CD8-positive, alpha-beta memory T cell (primary cell): ENCODE measurements at places on chromosomes 7 and 10. TPM values are rescaled to one million over a fixed set of nuclear protein-coding genes. Genes with fewer than 3 reads are reported as not detected.
A peak's percentile ranks its signal among the peaks of the same experiment; 100 is the strongest.

DNA sequence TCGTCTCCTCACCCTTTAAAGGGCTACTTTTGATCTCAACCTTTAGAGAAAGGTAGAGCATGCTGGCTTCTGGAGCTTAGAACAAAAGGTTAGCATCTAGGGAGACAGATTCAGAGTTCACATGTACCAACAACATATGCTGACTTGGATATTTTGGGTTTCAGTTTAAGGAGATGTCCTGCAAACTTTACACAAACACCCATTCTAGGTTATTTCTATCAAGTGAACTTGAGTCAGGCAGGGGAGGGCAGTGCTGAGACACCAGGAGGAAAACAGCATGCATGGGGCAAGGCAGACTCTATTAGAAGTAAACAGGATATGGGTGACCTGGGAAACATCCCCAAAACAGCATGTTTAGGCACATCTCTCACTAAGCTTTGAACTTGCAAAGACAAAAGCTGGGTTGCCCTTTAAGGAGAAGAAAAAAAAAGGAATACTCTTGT, 43.8 kb downstream of the ARL4A start:
- H3K36me3 ChIP-seq, result no peaks in the 10 kb centered on the region
- H3K27me3 ChIP-seq, result no peaks in the 10 kb centered on the region
- DNase-seq, result peak; percentile 6

DNA sequence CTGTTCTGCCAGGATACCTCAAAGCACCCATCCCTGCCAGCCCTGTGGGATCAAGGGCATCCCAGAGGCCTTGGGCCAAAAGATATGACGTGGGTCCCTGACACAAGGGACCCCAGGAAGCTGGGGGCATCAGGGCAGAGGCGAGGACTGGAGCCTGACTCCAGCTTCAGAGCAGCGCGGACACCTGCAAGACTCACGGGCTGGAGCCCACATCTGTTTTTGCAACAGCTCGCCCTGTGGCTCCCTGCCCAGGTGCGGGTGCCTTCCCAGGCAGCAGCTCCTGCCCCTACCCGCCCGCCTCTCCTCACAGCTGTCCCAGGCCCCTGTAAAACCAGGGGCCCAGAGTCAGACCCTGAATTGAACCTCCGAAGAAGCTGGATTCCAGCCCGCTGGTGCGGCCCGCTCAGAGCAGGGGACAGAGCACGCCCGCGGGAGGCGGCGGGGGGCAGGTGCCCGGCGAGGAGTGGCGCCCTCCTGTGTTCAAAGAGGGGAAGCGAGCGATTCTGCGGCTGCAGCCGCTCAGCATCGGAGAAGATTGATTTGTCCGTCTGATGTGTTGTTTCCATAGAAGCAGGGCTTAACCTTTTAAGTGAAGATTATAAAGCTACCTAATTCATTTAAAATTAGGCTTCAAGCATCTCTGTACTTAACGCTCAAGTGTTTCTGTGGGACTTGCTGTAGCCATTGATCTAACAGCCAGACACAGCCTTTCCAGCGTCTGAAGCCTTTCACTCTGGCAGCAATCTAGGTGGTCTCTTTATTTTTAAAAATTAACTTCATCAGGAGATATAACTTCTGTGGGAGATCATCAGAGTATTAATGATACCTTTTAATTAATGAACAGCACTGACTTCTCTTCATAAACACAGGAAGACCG, 88.4 kb downstream of the BEND7 start:
- H3K27me3 ChIP-seq, result peaks cover 13% of the 10 kb centered on the region
- peak overlapping the region; percentile 55 for H3K4me3 ChIP-seq
- H3K27ac ChIP-seq, result no peak overlapping the region

GRCh38 chr7:104928721-104929400, 85.1 kb upstream of the KMT2E start:
- H3K27me3 ChIP-seq, result no peaks in the 10 kb centered on the region
- no peak overlapping the region for H3K4me3 ChIP-seq
- H3K4me1 ChIP-seq, result no peaks in the 10 kb centered on the region
- H3K27ac ChIP-seq, result no peak overlapping the region
- H3K36me3 ChIP-seq, result no peaks in the 10 kb centered on the region
- DNase-seq, result no peak

DNA sequence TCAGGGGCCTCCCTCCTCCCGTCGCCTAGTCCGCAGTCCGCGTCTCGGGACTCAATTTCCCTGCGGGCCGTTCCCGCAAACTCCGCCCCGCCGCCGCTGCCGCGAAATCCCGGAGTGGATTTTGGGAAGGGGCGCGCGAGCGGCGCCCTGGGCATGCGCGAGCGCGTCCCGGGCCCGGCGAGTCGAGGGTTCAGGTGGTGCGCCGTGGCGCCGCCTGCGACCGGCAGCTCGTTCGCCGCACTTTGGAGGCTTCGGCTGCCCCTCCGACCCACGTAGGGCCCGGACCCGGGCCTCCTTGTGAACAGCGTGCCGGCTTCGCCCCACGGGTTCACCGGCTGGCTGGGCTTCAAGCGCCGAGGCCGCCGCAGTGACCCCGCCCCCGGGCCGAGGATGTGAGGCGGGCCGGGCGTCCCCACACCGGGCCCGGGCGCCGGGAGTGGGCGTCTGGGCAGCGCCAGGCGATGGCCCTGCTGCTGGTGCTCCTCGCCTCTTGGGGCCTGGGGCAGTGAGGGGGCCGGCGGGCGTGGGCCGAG, at the start of gene PLEKHA8:
TSS of gene PLEKHA8 (plus strand) at position 197 of the 533 bp plus-strand sequence. CDS start 351 bp downstream, outside the sequence.
- peak; percentile 91 for DNase-seq
- peaks cover 25% of the 10 kb centered on the region for H3K4me1 ChIP-seq
- no peaks in the 10 kb centered on the region for H3K27me3 ChIP-seq
- H3K36me3 ChIP-seq, result no peaks in the 10 kb centered on the region
- H3K4me3 ChIP-seq, result peak within 1 kb of the TSS; percentile 92

DNA sequence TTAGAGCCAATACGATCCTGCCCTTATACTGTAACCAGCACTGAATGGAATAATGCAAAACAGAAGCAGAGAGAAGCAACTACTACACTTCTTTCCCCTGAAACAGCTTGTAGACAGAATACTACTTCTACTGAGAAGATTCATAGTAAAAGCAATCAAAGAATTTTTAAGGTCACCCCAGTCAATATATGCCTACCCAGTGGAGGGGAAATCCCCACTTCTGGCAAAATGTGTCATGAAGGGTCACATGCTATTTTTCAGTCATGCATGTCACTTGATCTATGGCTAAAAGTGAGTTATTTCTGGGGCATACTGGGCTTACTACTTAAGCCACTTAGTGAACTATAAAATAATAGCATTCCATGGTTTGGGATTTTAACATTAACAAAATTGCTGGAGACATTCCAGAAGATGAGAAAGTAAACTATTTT, 25.6 kb downstream of the IRF5 start:
- H3K4me3 ChIP-seq, result no peak overlapping the region
- H3K27ac ChIP-seq, result no peak overlapping the region
- no peak for DNase-seq
- no peaks in the 10 kb centered on the region for H3K4me1 ChIP-seq
- no peaks in the 10 kb centered on the region for H3K27me3 ChIP-seq
- H3K36me3 ChIP-seq, result peaks cover 47% of the 10 kb centered on the region

GRCh38 chr10:5840314-5841307, 27.4 kb upstream of the GDI2 start:
- no peak overlapping the region for H3K4me3 ChIP-seq
- DNase-seq, result no peak
- H3K27ac ChIP-seq, result no peak overlapping the region

DNA sequence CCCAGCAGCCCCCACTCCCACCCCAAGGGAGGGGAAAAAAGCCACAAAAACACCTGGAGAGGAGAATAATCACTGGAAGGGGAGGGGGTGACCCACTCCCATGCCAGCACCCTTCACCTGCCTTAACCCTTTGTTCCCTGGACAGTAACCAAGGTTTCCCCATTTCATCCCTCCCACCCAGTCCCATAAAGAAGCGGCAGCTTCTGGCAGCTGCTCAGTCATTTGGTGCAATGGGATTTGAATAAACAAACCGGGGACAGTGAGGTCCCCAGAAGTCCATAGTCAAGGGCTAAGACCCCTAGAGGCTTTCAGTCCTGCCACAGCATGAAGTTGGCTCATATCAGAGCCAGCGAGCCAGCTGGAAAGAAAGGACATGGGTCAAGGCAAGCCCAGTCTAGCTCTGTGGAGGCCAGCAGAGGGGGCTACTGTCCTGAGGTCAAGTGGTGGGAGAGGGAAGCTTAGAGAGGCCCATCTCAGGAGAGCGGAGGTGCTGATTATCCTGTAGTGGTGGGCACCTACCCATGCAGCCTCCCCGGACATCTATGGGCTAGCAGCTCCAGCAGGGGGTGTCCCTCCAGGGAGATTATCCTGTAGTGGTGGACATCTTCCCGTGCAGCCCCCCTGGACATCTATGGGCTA, 58.9 kb upstream of the LBX1 start:
- H3K27ac ChIP-seq, result no peak overlapping the region
- peaks cover 71% of the 10 kb centered on the region for H3K27me3 ChIP-seq
- peaks cover 14% of the 10 kb centered on the region for H3K4me1 ChIP-seq
- H3K36me3 ChIP-seq, result no peaks in the 10 kb centered on the region

DNA sequence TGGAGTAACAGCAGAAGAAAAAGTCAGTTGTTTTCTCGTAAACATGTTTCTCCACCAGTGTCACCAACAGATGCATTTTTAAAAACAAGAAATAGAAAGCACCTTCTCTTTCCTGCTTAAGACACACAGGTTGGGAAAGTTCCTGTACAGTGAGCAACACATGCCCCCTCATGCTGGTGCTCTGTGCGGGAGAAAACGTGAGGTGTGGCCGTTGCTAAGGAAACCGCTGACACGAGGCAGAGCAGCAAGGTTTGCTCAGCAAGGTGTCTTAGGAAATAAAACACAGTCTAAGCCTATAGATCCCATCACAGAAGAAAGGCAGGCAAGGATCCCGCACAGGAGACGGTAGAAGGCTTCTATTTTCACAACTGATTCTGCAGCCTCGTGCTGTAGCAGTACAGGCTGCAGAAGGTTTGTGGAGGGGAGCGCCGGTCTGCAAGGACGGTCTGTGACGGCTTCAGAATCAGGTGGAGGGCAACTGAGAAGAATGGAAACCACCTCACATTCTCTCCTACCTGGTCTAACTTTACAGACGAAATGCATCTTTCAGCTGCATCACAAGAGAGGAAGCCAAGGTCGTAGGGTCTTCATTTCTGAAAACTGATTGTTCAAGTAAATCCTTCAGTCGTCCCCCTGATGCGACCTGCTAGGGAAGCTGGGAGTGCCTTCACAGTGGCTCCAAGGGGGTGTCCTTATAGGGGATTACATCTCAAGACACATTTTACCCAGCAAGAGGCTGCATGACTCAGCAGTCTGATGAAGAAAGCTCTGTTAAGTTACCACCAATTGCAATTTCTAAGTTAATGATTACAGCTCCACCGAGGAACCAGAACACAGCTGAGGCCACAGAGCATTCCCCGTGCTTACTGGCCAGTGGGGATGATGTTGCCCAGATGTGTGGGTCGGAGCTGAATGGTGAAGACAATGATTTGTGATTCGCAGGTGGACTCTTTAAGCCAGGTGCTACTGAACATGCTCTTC, 150.7 kb upstream of the KLF14 start:
- H3K4me1 ChIP-seq, result no peaks in the 10 kb centered on the region
- H3K36me3 ChIP-seq, result peaks cover 33% of the 10 kb centered on the region
- H3K4me3 ChIP-seq, result no peak overlapping the region
- no peak for DNase-seq
- no peak overlapping the region for H3K27ac ChIP-seq

GRCh38 chr7:157846271-157846670, 509.5 kb downstream of the DNAJB6 start:
- H3K36me3 ChIP-seq, result no peaks in the 10 kb centered on the region
- H3K4me3 ChIP-seq, result no peak overlapping the region
- DNase-seq, result no peak
- H3K4me1 ChIP-seq, result peaks cover 6% of the 10 kb centered on the region

- H3K4me1 ChIP-seq, result no peaks in the 10 kb centered on the region
- no peaks in the 10 kb centered on the region for H3K36me3 ChIP-seq
- no peaks in the 10 kb centered on the region for H3K27me3 ChIP-seq
- no peak overlapping the region for H3K4me3 ChIP-seq
- H3K27ac ChIP-seq, result no peak overlapping the region
- no peak for DNase-seq
Measured at GRCh38 chr7:42071372-42072261, 165.4 kb downstream of the GLI3 start.

- H3K4me1 ChIP-seq, result no peaks in the 10 kb centered on the region
- H3K27me3 ChIP-seq, result no peaks in the 10 kb centered on the region
- H3K27ac ChIP-seq, result no peak overlapping the region
- H3K4me3 ChIP-seq, result no peak overlapping the region
- no peak for DNase-seq
Measured at GRCh38 chr7:105408791-105409410, 20.2 kb upstream of the SRPK2 start.

TMEM236 gene
- 0.11 TPM for total RNA-seq

DNA sequence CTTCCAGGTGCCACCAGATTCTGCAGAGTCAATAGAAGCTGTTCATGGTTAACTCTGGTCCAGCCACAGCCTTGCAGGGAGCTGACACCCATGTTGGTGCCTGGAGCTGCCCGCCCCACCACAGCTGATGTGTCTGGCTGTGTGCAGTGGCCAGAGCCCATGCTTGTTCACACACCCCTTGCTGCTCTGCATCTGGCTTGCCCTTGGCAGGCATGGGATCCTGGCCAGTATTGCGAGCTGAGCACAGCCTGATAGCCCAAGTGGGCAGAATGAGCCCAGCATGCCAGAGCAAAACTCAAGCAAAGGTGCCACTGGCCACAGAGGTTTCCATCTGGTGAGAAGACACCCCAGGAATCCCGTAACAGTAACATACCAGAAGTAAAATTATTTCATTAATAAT, 843.6 kb downstream of the SORCS1 start:
- no peaks in the 10 kb centered on the region for H3K27me3 ChIP-seq
- H3K36me3 ChIP-seq, result no peaks in the 10 kb centered on the region
- no peak overlapping the region for H3K27ac ChIP-seq
- H3K4me3 ChIP-seq, result no peak overlapping the region

PHTF2 gene
- total RNA-seq, result 44.5 TPM

GRCh38 chr7:51103718-51104117, 212.9 kb downstream of the COBL start:
- no peak overlapping the region for H3K27ac ChIP-seq
- no peak overlapping the region for H3K4me3 ChIP-seq
- no peaks in the 10 kb centered on the region for H3K36me3 ChIP-seq
- H3K27me3 ChIP-seq, result no peaks in the 10 kb centered on the region
- no peaks in the 10 kb centered on the region for H3K4me1 ChIP-seq
- DNase-seq, result no peak

GRCh38 chr7:74617180-74617744, 40.3 kb upstream of the GTF2I start:
- no peaks in the 10 kb centered on the region for H3K36me3 ChIP-seq
- H3K27me3 ChIP-seq, result no peaks in the 10 kb centered on the region
- no peak overlapping the region for H3K27ac ChIP-seq
- no peak for DNase-seq

GRCh38 chr10:1149793-1150637, 93.8 kb downstream of the WDR37 start:
- H3K4me1 ChIP-seq, result no peaks in the 10 kb centered on the region
- H3K4me3 ChIP-seq, result no peak overlapping the region
- no peak overlapping the region for H3K27ac ChIP-seq
- no peak for DNase-seq
